ENCODE measurements at places on chromosomes 12 and 14. TPM values are rescaled to one million over a fixed set of nuclear protein-coding genes. Genes with fewer than 3 reads are reported as not detected.

The GZMB gene
- 0.95 TPM for polyA plus RNA-seq

The FUT8 gene
- 5.2 TPM for polyA plus RNA-seq

The EGLN3 gene
- 85.6 TPM for polyA plus RNA-seq

The CIDEB gene
- polyA plus RNA-seq, result 3.6 TPM

The PTPRO gene
- 0.20 TPM for polyA plus RNA-seq

The MSRB3 gene
- polyA plus RNA-seq, result 59.7 TPM

The FGF6 gene
- polyA plus RNA-seq, result not detected

The COCH gene
- polyA plus RNA-seq, result 0.66 TPM

The IL22 gene
- polyA plus RNA-seq, result not detected

The TRHDE gene
- 0.57 TPM for polyA plus RNA-seq

All from right cardiac atrium (tissue), 5 donors.